NCI-H1417 treated with DMSO at 0.1 percent for 48 hours (cell line): ENCODE measurements at places on chromosomes 2 and 18.

DNA sequence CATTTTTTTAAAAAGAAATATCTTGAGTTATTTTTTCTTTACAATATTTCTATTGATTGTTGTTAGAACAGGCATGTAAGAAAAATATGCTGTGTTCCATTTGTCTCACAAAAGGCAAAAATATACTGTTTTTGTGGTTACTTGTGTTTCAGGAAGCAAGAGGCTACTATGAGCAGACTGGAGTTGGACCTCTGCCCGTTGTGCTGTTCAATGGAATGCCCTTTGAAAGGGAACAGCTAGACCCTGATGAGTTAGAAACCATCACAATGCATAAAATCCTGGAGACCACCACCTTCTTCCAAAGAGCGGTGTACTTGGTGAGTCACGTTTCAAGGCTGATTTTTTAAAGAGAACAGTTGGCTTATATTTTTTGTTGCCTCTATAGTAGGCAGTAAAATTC lies 54.7 kb downstream of the UGGT1 start:
- no peak for DNase-seq

- no peak for DNase-seq
These were observed 94.0 kb upstream of the OTX1 start for GRCh38 chr2:62956651-62957050.

DNA sequence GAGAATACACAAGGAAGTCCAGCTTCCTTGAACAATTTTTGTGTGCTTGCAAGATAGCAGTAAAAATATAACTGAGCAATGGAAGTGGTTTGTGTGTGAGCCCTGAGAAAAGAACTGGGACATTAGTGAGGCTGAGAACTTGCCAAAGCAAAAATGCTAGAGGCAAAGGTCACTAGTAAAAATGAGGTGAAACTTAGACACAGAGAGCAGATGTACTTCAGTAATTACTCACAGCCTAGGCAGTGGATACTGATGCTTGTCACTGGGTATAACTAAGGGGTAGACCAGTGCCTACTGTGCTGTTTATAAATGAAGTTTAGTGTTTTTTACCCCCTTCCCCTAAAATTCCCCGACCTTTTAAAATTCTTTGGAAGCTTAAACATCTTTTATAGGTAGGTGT lies 450.1 kb downstream of the LPIN1 start:
- DNase-seq = no peak

- no peak for DNase-seq
These were observed 19.0 kb upstream of the FAM178B start for GRCh38 chr2:97005353-97005752.

DNA sequence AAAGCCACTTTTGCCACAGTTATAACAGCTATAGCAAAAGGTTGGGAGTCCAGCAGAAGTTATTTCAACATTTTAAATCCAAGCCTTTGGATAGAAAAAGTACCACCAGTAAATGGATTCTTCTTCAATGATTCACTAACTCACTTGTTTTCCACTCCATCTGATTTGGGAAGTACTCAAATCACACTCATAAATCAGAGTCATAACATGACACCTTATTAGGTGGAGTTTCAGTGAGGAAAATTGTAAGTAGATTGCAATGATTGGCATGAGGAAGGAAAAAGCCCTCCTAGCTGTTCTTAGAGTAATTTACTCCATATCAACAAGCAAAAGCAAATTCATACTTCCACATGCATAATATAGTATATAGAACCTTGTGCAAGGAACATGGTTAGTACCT lies 132.9 kb downstream of the NR4A2 start:
- DNase-seq = no peak

- no peak for DNase-seq
These were observed 90.6 kb upstream of the GPC1 start for GRCh38 chr2:240344904-240345303.

- DNase-seq = no peak
These were observed 124.0 kb downstream of the OSBPL1A start for GRCh38 chr18:24273596-24273995.
